ENCODE measurements at places on chromosomes 7 and 10. TPM values are rescaled to one million over a fixed set of nuclear protein-coding genes. Genes with fewer than 3 reads are reported as not detected.

PON1 gene
- not detected for total RNA-seq

CDHR3 gene
- 1.2 TPM for total RNA-seq

H2BK1 gene
- total RNA-seq = not detected

DNA sequence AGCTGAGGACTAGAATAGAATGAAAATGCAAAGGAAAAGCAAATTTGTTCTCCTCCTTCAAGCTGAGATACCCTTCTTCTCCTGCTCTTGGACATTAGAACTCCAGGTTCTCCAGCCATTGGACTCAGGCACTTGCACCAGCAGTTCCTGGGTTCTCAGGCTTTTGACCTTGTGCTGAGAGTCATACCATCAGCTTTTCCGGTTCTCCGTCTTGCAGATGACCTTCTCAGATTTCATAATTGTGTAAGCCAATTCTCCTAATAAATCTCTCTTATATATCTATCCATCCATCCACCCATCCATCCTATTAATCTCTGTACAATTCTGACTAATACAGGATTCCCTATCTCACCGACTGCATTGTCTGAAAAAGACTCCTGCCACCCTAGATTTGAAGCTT, 108.3 kb downstream of the AHR start:
- no peaks in the 10 kb centered on the region for H3K27me3 ChIP-seq
- no peaks in the 10 kb centered on the region for H3K36me3 ChIP-seq
- no peak overlapping the region for H3K4me3 ChIP-seq
- H3K4me1 ChIP-seq = peaks cover 18% of the 10 kb centered on the region
- DNase-seq = no peak

DNA sequence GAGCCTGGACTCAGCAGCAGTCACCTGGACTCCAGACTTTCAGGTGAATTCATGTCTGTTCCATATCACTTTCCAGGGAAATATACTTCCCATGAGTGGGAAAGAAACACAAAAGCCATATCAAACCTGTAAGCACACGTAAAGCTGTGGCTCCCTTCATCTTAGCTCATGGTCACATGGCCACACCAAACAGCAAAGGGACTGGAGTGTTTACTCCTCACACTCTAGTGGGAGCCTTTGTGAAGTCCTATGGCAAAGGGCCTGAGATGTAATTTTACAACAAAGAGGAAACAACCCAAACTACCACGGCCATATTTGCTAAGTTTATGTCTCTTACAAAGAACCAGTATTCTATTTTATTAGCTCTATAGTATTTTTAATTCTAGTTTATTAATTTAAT, 16.3 kb downstream of the SFTPA1 start:
- H3K4me3 ChIP-seq = no peak overlapping the region
- H3K27me3 ChIP-seq = peaks cover 29% of the 10 kb centered on the region
- no peak overlapping the region for H3K27ac ChIP-seq
- H3K4me1 ChIP-seq = no peaks in the 10 kb centered on the region
- DNase-seq = no peak
